ENCODE measurements at places on chromosomes 4 and X.

DNA sequence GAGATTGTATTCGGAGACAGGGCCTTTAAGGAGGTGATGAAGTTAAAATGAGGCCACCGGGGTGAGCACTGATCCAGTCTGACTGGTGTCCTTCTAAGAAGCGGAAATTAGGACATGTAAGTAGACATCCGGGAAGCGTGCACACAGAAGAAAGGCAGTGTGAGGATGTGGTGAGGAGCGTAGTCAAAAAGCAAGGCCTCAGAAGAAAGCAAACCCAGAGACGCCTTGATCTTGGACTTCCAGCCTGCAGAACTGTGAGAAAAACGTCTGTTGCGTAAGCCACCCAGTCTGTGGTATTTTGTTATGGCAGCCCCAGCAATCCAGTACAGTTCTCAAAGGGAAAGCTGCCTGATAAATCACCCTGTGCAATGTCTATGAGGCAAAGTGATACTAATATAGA, 153.5 kb downstream of the KCNIP4 start:
- peak; percentile 18 for DNase-seq

DNA sequence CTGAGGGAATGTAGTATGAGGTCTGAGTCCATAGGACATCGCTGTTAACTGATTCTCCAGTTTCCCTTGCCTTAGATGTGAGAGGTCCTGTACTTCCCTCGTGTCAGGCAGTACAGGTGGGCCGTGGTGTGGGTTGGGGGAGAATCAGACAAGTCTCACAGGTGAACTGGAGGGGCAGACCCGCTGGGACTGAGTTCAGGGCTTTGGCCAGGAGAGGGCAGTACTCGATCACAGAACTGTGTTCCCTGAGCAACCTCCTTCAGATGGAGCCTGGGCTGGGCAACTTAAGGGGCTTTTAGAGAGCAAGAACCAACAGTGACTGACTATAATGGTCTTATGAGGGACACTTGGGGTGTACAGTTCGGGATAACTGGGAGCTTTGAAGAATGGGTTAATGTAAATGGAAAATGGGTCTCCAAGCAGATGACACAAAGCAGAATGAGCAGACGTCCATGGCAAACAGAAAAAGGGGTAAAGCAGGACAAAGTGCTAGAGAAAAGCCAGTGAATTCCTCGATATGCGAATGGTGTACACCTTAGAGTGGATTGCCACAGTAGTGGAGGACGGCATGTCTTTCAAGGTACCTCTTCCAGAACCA, 83.6 kb downstream of the CCNG2 start:
- peak; percentile 49 for DNase-seq

GRCh38 chrX:24204331-24204730, 54.8 kb downstream of the ZFX start:
- peak; percentile 44 for DNase-seq

DNA sequence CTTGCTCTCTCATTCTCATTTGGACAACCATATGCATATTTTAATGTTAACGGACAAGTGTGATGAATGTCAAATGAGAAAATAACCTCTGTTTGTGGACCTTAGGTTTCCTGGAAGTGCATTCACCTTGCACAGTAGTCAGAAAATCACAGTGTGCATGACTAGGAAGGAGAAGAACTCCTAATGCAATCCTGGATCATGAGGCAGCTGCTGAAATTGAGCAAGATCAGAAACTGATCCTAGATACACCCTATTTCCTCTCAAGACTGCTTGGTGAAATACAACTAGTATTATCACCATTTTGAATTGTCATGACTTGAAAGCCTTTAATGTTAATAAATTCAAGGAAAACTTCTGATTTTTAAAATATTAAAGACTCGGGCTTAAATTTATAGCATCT, 1148.9 kb downstream of the STIM2 start:
- peak; percentile 44 for DNase-seq

- DNase-seq = no peak
These were observed 87.4 kb upstream of the TMEM47 start for GRCh38 chrX:34744521-34744920.

DNA sequence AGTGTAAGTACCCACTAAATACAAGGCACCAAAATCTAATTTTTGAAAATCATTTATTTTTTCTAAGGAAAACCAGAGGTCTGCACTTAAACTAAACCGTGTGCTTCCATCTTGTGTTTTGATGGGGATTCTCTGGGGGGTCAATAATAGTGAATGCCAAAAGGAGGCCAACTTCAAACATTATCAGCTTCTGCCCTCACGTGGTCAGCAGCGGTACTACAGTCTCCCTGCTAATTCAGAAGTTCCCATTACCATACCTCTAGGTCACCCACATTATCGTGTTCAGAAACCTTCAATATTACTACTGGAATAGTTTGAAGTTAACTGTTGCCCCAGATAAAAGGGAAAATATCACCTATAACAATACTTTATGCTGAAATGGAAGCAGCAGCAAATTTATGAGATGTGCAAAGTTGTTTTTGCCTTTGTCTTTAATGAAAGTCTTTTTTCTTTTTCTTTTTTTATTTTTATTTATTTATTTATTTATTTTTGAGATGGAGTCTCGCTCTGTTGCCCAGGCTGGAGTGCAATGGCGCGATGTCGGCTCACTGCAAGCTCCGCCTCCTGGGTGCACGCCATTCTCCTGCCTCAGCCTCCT, 17.3 kb downstream of the CTPS2 start:
- peak; percentile 65 for DNase-seq
